ENCODE measurements at places on chromosomes 7 and 10.

DNA sequence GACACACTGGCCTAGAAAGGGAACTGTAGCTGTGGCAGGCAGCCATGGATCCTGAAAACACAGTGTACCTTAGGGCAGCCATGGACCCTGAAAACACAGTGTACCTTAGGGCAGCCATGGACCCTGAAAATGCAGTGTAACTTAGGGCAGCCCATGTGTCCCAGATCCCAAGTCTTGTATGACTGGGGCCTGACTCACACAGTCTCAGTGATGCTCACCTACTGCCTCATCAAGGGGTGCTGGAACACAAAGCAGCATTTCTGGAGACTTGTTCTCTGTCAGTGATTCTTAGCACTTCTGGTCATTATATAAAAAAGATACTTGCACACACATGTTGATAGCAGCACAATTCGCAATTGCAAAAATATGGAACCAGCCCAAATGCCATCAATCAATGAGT, 70.2 kb upstream of the LAMB4 start:
- DNase-seq = no peak

GRCh38 chr10:6048281-6049030, 13.7 kb downstream of the IL2RA start:
- DNase-seq = no peak

GRCh38 chr10:132448248-132448731, 51.3 kb downstream of the PWWP2B start:
- peak; percentile 57 for DNase-seq

GRCh38 chr10:75038335-75038734, 73.1 kb upstream of the SAMD8 start:
- DNase-seq = no peak

- peak; percentile 60 for DNase-seq
These were observed 257.7 kb upstream of the NFE2L3 start for GRCh38 chr7:25894002-25894901.

DNA sequence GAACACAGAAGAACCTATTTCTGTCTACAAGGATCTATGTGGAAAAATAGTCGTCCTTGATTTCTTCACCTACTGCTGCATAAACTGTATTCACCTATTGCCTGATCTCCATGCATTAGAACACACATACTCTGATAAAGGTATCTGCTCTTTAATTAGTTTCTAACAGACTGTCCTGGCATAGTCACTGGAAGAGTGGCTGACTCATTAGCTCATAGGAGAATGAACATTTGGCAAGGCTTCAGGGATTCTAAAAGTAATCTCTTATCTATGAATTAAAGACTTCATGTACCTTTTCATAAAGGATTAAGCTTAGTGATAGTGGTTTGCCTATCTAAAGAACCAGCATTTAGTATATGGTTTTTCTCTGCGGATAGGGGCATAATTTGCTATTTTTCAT, 4.1 kb downstream of the NHLRC2 start:
- DNase-seq = no peak

- no peak for DNase-seq
These were observed 623.7 kb downstream of the TYW1 start for GRCh38 chr7:67620216-67620933.

- no peak for DNase-seq
These were observed 13.6 kb upstream of the SOSTDC1 start for GRCh38 chr7:16479161-16479560.

GRCh38 chr10:21993360-21994001, 10.0 kb downstream of the DNAJC1 start:
- peak; percentile 47 for DNase-seq

GRCh38 chr10:31687663-31688482, 240.8 kb downstream of the ARHGAP12 start:
- DNase-seq = no peak

DNA sequence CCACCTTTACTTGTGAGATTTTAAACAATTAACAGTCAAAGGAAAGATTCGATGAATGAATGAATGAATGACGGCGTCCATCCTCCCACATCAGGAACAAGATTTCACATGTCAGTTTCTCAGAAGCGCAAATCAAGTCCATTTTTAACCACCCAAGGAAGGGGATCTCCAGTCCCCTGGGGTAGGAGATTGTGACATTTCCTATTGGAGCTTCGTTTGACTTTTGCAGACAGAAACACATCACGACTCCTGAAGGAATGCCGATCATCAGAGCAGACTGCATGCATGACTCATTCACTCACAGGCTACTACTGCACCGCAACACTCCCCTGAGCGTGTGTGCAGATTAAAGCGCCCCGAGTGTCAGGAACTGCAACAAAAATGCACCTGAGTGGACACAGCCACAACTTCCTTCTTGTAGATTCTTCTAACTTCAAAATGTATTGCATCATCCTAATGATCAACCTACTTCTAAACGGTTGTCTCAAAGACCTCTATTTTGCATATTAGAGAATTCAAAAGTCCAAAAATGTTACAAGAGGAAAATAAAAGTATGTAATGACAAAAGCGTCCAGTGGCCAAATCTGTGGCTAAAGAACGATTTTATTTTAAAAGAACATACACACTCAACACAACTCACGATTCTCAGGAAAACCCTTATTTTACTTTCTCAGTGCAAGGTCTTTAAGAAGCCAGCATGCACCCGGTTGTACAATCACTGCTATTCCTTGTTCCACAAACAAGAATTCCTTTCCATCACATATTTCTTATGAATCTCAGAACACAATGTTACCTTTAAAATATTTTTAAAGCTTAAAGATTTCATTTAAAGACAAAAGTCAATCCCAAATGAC, 172.6 kb downstream of the FAM107B start:
- DNase-seq = peak; percentile 88

DNA sequence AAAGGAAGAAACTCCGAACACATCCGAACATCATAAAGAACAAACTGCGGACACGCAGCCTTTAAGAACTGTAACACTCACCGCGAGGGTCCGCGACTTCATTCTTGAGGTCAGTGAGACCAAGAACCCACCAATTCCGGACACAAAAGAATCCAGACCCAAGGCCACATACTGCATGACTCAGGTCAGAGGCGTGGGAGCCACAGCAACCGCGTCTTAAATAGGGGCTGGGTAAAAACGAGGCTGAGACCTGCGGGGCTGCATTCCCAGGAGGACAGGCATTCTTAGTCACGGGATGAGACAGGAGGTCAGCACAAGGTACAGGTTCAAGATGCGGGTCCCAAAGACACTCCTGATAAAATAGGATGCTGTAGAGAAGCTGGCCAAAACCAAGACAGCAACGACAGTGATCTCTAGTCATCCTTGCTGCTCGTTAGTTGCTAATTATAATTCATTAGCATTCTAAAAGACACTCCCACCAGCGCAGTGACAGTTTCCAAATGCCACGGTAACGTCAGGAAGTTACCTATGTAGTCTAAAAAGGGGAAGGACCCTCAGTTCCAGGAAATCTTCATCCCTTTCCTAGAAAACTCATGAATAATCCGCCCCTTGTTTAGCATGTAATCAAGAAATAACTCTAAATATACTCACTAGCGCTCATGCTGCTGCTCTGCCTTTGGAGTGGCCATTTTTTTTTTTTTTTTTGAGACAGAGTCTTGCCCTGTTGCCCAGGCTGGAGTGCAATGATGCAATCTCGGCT, 19.3 kb downstream of the AP5Z1 start:
- peak; percentile 54 for DNase-seq

GRCh38 chr10:83184641-83185040, 954.7 kb upstream of the GHITM start:
- DNase-seq = no peak

DNA sequence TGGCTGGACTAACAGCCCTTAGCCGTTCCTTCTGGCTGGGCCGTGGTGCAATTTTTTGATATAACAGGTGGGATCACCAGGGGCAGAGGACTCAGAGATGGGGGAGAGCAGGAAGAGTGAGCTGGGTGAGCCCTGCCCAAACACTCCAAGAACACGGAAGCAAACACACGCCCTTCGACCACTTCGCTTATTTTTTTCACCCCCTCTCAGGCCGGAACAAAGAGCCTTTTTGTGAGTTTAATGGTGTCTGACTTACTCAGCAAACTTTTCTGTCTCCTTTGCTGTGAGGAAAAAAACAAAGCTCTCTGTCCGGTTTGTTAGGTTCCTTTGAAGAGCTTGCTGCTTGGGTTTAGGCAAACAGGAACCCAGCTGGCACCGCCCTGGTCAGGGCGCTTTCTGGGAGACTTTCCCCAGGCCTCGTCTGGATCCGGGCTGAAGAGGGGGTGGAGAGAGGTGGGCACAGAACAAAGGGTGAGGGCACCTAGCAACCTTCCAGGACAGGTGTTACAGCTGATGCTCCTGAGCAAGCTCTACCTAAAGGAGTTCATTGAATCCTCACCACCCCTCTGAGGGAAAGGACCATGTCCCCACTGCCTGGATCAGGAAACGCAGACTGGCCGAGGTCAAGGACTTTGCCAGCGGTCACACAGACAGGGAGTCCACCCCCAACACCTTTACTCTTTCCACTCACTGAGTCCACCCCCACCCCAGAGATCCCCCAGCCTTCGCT, 23.3 kb downstream of the CALML3 start:
- DNase-seq = no peak

DNA sequence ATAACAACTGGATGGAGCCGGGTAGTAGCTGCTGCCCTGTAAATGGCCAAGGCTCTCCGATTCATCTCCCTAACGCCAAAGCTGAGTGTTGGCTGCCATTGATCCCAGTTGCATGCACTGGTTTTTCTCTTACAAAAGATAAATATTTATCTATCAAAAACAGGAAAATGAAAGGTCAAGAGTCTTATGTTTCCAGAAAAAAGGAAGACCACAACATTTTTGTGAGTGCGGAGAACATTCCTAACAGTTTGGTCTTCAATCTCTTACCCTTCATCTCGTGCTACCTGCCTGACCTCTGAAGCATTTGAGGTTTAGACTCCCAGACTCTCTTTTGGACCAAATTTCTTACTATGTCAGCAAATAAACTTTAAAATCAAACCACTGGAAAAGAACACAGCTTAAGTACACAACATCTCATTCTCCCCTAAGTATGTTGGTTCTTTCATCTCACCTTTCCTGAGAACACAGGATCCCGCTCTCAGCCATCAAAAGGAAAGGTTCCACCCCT, 61.6 kb downstream of the SORBS1 start:
- DNase-seq = no peak

- DNase-seq = no peak
These were observed 209.8 kb upstream of the POM121L12 start for GRCh38 chr7:52825611-52826010.

GRCh38 chr7:134378562-134378961, 61.8 kb upstream of the SLC35B4 start:
- no peak for DNase-seq

GRCh38 chr7:114155116-114156110, 236.6 kb upstream of the PPP1R3A start:
- DNase-seq = no peak
